NCI-H1694 treated with DMSO at 0.1 percent for 48 hours (cell line): ENCODE measurements at places on chromosomes 5 and 9.

- no peak for DNase-seq
Measured at GRCh38 chr9:110308633-110309038, 29.0 kb downstream of the TXNDC8 start.

DNA sequence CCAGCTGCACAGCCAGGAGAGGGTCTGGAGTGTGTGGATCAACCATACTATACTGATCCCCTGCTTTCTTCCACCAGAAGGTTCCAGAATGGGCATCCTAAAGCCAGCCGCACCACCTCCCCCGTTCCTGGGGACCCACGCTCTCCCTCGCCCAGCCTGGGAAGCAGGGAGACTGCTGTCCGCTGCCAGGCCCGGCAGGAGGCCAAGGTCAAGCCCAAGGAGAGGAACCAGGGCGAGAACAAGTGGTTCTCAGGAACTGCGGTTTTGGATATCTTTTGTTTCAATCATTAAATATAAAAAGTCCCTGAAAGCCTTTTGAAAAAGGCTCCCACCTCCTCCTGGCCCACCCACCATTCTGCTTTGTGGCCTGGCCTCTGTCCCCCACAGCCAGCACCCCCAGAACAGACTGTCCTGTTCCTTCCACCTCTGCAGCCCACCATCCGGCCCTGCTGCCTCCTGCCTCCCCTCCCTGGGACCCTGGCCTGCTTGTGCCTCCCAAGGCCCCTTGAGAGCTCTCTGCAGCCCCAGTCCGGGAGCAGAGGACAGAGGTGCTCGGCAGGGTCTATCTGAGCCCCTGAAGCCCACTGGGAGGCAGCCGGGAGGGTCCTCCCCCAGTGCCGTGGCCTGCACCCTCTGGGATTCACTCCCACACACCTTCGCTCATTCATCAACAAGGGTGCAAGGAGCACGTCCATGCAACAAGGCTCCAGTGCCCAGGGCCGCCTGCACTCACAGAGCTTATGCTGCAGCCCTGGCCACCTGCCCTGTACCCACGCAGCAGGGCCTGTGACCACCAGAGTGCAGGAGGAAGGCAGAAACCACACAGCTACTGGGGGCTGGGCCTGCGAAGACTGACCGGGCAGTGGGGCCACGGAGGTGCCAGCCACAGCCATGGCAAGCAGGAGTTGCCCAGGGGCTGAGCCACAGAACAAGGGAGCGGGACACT is 614 bp upstream of the LCN6 start:
- DNase-seq, result no peak

GRCh38 chr9:96429732-96430131 is 11.6 kb upstream of the ZNF367 start:
- no peak for DNase-seq

DNA sequence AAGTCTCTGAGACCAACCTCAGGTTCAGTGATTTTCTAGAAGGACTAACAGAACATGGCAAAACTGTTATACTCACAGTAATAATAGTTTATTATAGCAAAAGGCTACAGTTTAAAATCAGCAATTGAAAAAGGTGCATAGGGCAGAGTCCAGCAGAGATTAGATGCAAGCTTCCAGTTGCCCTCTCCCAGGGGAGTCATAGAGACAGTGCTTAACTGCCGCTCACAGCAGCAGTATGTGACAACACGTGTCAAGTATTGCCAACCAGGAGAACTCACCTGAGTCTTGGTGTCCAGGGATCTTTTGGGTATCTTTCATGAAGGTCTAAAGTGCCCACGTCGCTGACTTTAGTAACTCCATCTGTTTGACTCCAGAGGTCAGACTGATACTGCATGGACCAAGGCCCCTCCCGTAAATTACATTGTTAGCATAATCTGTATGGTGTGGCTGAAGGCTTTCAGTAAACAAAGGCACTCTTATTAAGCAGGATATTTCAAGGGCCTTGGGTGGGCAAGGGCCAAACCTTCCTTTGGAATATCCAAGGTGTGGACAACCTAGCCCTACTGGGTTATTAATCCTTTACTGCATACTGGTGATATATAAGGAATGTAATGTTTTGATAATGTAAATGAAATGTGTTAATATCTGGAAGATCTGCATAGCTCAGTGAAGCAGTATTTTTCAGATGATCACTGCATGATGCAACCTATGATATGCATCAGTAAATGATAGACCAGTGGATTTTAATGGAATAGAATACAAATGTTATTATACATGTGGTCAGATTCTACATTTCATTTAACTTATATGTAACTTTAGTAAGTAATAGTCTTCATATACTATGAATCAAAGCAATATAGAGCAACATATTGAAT is 44.0 kb downstream of the RASA1 start:
- DNase-seq, result no peak

DNA sequence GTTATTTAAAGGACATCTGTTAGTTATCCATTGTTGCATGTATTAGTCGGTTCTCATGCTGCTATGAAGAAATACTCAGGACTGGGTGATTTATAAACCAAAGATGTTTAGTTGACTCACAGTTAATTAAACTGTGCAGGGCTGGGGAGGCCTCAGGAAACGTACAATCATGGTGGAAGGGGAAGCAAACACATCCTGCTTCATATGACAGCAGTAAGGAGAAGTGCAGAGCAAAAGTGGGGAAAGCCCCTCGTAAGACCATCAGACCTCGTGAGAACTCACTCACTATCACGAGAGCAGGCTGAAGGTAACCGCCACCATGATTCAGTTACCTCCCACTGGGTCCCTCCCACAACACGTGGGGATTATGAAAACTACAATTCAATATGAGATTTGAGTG is 2064.1 kb downstream of the MAT2B start:
- DNase-seq, result no peak

DNA sequence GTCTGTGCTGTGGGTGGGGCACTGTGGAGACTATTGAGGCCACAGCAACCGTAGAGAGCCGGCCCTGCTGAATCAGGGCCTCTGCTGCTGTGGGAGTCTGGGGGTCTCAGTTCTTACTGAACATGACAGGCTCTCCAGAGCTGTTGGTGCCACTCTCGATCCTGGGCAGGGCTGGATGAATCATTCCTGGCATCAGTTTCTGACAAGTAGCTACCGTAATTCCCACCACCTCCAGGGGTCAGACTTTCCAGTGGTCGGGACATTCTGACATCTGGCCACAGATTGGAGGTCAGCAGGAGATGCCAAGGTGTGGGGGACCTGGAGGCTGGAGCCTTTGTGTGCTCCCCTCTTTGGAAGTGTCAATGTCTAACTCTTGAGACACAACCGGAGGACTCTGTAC is 188.4 kb downstream of the IRX2 start:
- DNase-seq, result no peak

DNA sequence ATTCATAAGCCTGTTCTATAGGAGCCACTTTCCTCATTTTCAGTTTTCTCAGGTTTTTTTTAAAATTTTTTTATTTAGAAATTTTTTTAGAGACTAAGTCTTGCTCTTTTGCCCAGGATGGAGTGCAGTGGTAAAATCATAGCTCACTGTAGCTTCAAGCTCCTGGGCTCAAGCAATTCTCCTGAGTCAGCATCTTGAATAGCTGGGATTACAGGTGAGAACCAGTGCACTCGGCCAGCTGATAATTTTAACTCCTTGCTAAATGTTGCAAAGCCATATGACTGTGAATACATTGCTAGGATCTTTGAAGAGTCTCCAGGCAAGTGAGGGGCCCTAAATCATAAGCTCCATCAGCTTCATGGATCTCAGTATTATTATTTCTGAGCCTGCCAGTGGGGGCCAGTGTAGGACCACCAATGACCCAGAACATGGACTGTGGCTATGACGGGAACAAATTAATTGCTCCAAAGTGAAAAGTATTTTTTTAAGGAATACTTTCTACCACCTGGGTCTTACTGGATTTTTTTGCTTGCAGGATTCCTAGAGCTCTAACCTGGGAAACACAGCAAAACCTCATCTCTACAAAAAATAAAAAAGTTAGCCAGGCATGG is 5.7 kb upstream of the GAPVD1 start:
- peak; percentile 22 for DNase-seq

GRCh38 chr9:61669352-61669751 is 479.5 kb downstream of the SPATA31A7 start:
- no peak for DNase-seq

GRCh38 chr5:79020861-79021561 is 35.9 kb upstream of the ARSB start:
- DNase-seq, result peak; percentile 44

DNA sequence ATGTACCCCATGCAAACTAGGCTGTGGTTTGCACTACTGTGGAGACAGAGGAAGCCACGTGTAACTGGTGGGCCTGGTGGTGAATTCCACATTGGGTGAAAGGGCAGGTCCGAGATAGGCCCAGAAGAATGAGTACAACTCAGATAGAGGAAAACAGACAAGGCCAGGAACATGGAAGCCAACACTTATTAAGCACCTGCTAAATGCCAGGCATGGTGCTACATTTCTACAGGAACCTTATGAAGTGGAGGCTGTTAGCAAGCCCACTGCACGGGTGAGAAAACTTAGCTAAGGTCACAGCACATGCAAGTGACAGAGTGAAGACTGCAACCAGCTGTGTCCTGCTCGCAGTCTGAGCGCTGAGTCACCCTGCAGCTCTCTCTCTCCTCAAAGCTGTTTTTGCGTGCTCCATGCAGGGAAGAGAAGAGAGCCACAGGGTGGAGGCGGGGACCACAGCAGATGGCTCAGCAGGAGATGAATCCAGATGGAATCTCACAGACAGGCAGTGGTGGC is 65.5 kb upstream of the SPTLC1 start:
- peak; percentile 63 for DNase-seq

DNA sequence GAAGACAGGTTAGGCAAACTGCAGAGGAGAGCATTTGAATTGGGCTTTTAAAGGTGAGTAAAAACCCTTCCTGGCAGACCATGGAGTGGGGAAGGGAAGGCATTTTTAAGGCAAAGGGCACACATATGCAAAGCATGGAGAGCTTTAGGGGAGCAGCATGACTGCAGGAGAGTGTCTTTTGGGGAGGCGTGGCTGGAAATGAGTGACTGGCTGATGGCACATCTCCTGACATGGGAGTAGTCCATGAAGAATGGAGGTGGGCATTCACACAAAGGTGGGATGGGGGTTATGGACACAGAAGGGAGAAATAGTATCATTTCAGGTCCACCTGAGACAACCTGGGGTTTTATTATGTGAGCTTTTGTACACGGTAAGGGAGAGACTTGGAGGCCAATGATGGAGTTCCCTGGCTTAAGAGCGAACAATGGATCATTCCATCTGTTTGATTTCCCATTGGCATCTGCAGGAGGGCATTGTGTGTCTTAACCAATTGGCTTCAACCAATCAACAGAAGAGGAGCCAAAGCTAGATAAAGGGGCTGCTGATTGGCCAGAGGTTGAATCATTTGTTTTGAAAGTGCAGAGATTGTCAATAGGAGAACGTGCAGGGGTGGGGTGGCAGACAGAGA is 2.1 kb downstream of the NSG2 start:
- no peak for DNase-seq

DNA sequence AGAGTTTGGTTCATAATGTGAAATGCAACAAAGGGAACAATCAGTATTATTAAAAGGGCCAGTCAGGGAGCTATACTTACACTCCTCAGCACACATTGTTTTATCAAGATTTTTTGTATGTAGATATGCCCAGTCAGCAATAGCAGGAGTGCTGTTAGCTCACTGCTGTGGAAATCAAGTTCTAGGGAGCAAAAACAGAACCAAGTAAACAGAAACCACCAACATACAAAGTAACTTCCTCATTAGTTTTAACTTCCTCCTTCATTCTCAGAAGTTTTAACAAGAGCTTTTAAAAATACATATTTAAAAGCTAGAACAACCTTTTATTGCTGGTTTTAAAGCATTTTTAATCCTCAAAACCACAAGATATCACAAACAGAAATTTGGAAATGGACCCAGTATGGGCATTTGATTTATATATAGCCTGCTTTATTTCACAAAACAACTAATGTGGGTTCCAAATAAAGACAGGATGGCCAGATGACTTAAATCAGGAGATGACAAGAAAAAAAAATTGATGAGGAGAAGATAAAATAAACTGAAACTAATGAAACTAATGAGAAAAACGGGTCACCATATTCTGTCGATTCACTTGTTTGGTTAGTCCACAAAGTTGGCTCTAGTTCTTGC is 178.5 kb downstream of the ADAMTS12 start:
- no peak for DNase-seq

GRCh38 chr5:72152545-72152944 is 45.3 kb downstream of the MAP1B start:
- DNase-seq, result no peak

GRCh38 chr9:107779731-107780130 is 290.2 kb upstream of the KLF4 start:
- no peak for DNase-seq

GRCh38 chr9:13555516-13555915 is 276.0 kb upstream of the MPDZ start:
- no peak for DNase-seq

DNA sequence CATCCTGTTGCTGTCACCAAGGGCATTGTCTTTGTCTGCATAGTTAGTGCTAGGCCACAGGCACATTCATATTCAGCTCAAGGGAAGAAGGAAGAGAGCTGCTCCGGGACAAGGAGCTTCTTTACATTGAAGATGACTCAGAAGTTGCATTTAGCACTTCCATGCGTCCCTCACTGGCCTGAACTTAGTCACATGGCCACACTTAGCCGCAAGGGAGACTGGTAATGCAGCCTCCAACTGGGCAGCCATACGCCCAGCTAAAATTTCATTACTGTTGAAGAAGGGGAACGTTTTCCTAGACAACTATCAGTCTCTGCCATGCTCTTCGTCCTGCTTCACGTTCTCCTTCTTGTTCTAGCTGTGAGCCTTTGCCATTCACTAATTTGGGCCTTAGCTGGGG is 20.0 kb downstream of the ACTL7B start:
- DNase-seq, result no peak

DNA sequence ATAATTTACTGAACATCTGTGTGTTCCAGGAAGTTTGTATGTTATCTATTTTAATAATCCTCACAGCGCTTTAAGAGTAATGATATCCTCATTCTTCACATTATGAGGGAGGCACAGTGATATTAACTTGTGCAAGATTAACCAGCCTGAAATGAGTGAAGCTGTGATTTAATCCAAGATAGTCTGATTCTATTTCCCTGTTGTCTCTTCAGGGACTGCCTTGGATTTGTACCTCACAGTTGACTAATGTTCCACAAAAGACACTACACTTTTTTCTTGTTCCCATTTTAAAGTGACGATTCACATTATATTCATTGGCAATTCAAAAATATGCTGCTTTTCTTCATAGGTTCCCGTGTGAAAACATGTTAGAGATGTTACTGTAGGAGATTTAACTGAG is 125.3 kb upstream of the GNA14 start:
- DNase-seq, result no peak

DNA sequence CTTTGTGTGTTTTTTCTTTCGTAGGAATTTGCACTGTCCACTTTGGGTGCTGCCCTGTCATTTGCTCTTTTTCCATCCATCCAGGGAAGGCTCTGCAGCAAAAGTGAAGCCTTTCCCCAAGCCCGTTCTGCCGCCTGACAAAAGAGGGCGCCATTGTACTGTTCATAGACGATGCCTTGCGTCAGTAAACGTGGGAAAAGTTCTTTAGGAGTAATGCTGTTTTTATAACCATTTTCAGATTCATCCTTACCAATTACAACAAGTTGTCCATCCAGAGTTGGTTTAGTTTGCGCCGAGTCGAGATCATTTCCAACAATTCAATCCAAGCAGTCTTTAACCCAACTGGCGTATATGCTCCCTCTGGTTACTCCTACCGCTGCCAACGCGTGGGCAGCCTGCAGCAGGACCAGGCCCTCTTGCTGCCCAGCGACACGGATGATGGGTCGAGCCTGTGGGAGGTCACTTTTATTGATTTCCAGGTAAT is 34.3 kb upstream of the RPS23 start:
- peak; percentile 26 for DNase-seq

GRCh38 chr5:75034137-75034739 is 18.1 kb downstream of the GCNT4 start:
- DNase-seq, result no peak
